ENCODE measurements at places on chromosomes 16 and 17.
A peak's percentile ranks its signal among the peaks of the same experiment; 100 is the strongest.

DNA sequence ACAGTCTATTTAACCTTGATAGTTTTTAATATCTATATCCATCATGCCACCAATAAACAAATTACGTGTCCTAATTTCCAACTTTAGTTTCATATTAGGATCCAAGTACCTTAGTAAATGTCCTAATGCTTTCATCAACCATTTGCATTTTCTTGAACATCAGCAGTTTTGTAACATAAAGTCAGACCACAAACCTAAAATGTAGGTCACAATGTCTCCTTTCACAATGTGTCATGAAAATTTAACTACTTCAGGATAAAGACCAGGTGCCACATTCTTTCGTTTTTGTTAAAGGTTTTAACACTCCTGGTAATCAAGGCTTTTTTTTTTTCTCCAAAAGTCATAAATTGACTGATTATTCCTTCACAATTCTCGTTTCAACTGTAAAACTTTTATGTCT is 310.7 kb upstream of the PMFBP1 start:
- no peak for DNase-seq

DNA sequence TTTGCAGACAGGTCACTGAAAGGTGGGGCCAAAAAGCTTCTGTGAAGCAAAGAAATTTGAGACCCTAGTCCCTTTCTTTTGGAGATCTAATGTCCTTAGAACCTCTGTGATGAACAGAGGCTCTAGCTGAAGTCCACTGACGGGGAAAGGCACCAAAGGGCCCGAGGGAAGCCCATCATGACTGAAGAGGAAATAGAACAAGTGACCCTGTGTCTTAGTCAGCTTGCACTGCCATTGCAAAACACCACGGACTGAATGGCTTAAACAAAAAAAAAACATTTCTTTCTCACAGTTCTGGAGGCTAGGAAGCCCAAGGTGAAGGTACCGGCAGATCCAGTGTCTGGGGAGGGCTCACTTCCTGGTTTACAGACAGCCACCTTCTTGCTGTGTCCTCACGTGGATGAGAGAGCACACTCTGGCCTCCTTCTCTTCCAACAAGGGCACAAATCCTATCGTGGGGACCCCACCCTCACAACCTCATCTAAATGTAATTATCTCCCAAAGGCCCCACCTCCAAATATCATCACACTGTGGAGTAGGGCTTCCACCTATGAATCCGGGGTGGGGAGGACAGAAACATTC is 24.3 kb upstream of the ASGR2 start:
- no peak for DNase-seq

- no peak for DNase-seq
These were observed 177.5 kb upstream of the CDH8 start for GRCh38 chr16:62213763-62214162.

GRCh38 chr16:69859105-69859989 is 91.8 kb upstream of the CLEC18A start:
- no peak for DNase-seq

GRCh38 chr17:80232438-80232837 is 12.2 kb downstream of the SLC26A11 start:
- no peak for DNase-seq

- no peak for DNase-seq
These were observed 182.5 kb downstream of the ZNF423 start for GRCh38 chr16:49673442-49673841.

- no peak for DNase-seq
These were observed 9.1 kb downstream of the TNFRSF13B start for GRCh38 chr17:16962804-16963203.

DNA sequence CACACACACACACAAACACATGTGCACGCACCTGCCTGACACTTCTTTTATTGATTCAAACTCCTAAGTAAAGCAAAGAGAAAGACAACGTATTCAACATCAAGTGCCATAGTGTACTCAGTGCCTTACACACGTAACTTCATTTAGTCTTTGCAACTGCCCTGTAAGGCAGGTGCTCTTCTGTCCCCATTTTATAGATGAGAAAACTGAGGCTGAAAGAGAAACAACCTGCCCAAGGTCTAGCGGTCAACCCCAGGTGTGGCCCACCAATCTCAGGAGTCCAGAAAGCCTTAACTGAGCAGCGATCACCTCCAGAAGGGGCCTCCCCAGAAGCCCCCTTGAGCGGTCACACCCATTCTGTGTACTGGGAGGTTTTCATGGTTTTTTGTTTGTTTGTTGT is 10.3 kb upstream of the GSG1L start:
- no peak for DNase-seq

DNA sequence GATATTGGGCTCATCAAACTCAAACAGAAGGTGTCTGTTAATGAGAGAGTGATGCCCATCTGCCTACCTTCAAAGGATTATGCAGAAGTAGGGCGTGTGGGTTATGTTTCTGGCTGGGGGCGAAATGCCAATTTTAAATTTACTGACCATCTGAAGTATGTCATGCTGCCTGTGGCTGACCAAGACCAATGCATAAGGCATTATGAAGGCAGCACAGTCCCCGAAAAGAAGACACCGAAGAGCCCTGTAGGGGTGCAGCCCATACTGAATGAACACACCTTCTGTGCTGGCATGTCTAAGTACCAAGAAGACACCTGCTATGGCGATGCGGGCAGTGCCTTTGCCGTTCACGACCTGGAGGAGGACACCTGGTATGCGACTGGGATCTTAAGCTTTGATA is 2.6 kb upstream of the HPR start:
- no peak for DNase-seq

- no peak for DNase-seq
These were observed 1.4 kb downstream of the ZG16 start for GRCh38 chr16:29779474-29779873.

GRCh38 chr17:437545-437944 is 84.9 kb upstream of the RPH3AL start:
- DNase-seq: no peak

DNA sequence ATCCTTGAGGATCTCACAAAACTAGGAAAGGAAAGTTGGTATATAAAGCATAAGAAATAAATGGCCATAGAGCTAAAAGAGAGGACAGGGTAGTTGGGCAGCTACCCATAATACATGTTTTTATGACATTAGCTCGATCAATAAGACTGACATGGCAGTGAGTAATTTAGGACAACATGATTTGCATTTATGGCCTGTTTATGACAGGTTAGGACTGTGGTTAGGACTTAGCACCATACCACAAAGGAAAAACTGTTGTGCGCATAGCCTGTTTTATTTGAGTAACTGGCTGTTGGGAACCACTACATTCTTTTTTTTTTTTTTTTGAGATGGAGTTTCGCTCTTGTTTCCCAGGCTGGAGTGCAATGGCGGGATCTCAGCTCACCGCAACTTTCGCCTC is 18.0 kb upstream of the TRIM37 start:
- DNase-seq: no peak

DNA sequence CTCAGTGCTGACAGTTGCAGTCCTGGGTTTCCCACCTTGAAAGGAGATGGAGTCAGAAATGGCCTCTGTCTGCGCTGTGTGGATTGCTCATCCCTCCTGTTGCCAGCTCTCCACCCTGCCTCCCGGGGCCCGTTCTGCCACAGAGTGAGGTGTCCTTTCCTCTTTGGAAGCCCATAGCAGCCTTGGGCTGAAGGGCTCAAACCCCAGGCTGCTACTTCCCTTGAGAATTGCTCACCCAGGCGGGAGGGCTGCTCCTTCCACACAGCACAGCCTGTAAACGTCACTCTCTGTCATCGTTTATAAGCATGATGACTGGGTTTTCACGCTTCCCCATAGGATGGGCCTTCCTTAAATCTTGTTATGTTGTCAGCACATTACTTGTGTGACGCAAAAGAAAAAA is 62.7 kb downstream of the FOXK2 start:
- DNase-seq: peak; percentile 64

DNA sequence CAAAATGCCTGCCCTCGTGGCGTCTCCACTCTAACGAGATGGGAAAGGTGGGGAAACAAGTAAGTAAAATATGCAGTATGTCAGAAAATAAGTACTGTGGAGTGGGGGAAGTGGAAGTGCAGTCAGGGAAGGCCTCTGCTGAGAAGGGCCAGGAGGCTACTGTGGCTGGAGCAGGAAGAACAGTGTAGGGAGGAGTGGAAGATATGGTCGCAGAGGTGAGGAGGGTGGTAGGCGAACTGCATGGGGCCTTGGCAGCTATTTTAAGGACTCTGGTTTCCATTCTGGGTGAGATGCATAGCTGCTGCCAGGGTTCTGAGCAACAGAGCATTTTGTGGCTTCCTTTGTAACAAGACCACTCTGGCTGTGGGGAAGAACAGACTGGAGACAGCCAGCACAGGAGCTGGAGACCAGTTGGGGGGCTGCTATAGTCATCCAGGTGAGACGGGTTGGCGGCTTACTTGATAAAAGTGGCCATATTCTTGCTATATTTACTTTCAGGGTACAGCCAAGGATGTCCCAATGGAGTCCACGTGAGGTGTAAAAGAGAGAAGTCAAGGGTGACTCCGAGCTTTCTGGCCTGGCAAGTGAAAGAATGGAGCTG is 42.6 kb downstream of the CYTH1 start:
- no peak for DNase-seq

DNA sequence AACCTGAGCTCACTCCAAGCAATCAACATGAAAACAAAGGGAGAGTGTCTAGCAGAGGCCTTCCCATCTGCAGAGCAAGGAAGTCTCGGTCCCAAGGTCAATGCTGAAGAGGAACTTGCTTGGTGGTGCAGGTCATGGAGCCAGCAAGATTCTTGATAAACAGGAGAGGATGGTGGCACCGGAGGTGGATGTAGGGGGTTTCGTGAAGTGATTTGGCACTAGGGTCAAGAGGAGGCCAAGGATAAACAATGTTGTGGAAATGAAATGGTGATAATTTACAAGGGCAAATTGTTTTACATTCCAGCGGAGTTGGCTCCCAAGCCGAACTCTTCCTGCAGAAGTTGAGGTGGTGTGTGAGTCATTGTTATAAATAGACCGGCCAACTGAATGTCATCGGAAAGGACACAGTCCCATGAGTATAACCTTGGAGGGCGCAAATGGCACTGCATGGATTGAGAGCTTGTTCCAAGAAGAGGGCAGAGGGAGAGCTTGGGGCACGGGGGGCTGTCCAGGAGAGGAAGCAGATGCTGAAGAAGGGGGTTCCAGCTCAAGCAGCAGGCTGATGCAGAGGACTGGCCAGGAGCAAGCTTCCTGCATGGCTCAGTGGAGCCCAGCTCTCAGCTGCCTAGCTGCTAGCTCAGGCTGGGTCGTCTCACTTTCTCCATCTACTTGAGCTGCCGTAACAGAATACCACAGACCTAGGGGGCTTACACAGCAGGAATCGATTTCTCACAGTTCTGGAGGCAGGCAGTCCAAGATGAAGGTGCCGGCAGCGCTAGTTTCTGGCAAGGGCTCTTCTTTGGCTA is 136.6 kb downstream of the COPRS start:
- DNase-seq: peak; percentile 52

DNA sequence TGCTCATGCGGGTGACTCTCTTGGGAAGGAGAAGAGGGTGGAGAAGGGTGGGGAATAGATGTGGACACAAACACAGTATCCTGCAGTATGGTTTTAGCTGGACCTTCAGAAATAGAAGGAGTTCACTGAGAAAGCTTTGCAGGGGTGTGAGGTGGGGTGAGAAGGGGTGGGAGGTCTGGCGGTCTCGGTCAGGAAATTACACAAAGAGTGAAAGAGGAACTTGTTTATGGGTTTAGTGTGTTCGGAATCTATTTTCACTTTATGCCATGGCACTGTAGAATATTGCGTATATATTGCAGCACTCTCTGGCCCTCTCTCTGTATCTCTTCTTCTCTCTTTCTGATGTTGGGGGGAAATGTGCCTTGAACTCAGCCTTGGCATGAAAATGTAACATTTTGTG is 148.2 kb upstream of the GOT2 start:
- DNase-seq: no peak

DNA sequence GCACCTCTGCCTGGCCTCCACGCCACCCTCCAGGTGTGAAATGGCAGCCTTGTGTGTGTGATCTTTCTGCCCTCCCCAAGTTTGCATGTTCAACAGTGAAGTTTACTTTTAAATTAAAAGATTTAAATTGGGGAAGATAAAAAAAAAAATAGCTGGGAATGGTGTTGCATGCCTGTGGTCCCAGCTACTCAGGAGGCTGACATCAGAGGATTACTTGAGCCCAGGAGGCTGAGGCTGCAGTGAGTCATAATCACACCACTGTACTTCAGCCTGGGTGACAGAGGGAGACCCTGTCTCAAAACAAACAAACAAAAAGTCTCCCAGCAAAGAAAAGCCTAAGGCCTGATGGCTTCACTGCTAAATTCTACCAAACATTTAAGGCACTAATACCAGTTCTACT is 35.4 kb upstream of the RNF43 start:
- DNase-seq: no peak

GRCh38 chr16:8675183-8676159 is 1.1 kb downstream of the ABAT start:
- no peak for DNase-seq

DNA sequence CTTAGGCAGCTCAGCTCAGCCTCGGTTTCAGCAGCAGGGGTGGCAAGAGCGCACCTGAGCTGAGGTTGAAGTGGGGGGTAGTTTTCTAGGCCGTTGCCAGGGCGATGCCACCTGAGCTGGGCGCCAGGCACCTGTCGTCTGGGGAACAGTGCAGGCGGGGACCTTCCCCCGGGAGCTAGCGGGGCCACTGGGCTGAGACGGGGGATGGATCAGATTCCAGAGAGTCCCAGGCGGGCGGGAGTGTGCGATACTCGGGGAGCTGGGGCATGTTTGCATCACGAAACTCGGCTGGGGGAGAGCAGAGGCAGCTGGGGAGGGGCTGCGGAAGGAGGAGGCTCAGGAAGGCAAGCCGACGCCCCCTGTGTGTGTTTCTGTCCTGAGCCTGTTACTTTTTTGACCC is 477 bp upstream of the CLDN9 start:
- DNase-seq: no peak

GRCh38 chr16:85936816-85937215 is 37.9 kb downstream of the IRF8 start:
- DNase-seq: no peak

DNA sequence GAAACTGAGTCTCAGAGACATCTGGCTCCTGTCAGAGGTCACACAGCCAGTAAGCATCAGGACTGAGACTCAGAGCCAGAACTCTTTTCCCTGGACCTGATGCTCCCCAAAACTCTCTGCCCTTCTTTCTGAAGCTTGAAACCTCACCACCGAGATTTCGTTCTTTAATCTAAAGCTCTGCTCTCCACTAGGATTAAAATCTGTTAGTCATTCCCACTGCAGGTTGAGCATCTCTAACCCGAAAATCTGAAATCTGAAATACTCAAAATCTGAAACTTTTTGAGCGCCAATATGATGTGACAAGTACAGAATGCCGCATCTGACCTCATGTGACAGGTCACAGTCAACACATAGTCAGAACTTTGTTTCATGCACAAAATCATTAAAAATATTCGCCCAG is 2.2 kb downstream of the CDH16 start:
- DNase-seq: no peak

- DNase-seq: no peak
These were observed 96.4 kb downstream of the MSI2 start for GRCh38 chr17:57352665-57353175.

All from GM03348 (cell line).